ENCODE measurements at places on chromosomes 6 and 20. TPM values are rescaled to one million over a fixed set of nuclear protein-coding genes. Genes with fewer than 3 reads are reported as not detected.

DNA sequence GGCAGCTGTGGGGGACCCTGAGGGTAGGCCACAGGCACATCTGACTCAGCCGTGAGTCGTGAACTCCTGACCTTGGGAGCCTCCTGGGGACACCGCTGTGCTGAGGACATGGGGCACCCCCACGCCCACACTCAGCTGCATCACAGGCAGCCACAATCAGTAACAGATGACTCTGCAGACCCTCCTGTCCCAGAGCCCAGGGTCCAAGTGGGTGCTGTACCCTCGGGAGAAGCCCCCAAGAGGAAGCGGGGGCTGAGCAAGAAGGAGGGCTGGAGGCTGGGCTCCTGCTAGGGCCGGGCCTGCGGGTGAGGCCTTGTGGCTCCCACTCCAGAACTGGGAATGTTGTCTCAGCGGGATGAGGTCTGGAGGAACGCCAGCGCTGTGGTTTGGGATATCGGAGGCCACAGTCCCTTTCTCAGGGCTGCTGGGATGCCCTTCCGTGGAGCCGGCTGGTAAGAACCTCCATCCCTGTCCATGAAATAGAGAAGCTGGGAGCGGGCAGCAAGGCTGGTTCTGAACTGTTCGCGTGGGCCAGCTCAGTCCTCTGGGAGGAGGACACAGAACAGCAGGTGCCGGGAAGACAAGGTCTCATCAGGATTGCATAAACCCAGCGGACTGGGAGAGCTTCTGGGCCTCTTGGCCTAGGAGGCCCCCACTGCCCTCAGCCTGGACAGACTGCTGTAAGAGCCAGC, 3.1 kb upstream of the LAMA5 start:
- H3K4me1 ChIP-seq, result peaks cover 91% of the 10 kb centered on the region
- H3K27me3 ChIP-seq, result no peaks in the 10 kb centered on the region
- no peak overlapping the region for H3K4me3 ChIP-seq
- H3K36me3 ChIP-seq, result 0 out of 3 replicates have a peak, but pooled peaks cover under 1% of the 10 kb centered on the region
- peak; percentile 47 for DNase-seq
- H3K27ac ChIP-seq, result no peak overlapping the region

DNA sequence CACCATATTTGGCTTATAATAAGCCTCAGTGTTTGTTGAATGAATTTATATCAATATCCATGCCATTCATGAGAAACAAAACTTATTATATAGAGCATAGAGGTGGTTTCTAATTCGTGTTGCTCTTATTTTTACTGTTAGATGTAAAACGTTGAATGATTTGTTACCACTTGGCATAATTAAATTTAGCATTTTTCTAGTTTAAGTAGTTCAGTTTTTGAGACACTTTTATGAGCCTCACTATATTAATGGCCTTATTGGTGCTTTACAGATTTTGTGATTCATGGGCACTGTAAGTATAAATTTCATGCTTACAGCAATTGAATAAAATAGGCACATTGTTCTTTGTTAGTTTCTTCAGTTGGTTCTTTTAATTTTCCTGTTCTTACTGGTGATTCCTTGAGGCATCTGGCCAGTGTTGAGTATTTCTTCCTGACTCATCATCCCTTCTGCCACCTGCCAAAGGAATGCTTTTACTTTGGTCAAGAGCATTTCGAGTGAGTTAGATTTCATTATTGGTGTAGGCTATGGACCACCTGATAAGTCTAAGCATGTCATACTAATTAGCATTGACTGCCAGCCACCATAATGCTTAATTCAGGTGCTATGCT, 34.8 kb downstream of the CDKAL1 start:
- no peak overlapping the region for H3K27ac ChIP-seq
- H3K36me3 ChIP-seq, result peaks cover 4% of the 10 kb centered on the region
- H3K27me3 ChIP-seq, result no peaks in the 10 kb centered on the region
- H3K4me3 ChIP-seq, result no peak overlapping the region

- no peaks in the 10 kb centered on the region for H3K27me3 ChIP-seq
- no peak overlapping the region for H3K27ac ChIP-seq
- H3K4me1 ChIP-seq, result no peaks in the 10 kb centered on the region
Observed at GRCh38 chr6:12083763-12084162, 71.7 kb downstream of the HIVEP1 start.

- DNase-seq, result no peak
- no peak overlapping the region for H3K27ac ChIP-seq
- H3K36me3 ChIP-seq, result no peaks in the 10 kb centered on the region
- H3K4me1 ChIP-seq, result no peaks in the 10 kb centered on the region
- H3K4me3 ChIP-seq, result no peak overlapping the region
- H3K27me3 ChIP-seq, result peaks cover 7% of the 10 kb centered on the region
Observed at GRCh38 chr6:129542705-129543104, 167.3 kb downstream of the ARHGAP18 start.

DNA sequence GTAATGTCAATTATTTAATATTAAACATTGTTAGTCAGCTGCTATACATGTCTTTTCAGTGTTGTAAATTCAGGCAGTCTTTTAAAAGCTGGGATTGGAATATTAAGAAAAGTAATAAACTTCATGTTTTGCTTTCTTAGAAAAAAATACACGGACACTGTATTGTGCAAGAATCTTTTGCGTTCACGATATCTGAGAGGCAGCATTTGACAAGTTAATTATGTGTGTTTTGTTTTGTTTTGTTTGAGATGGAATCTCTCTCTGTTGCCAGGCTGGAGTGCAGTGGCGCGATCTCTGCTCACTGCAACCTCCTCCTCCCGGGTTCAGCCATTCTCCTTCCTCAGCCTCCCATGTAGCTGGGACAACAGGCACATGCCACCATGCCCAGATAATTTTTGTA, 1661.3 kb downstream of the HACE1 start:
- H3K27ac ChIP-seq, result no peak overlapping the region
- H3K27me3 ChIP-seq, result no peaks in the 10 kb centered on the region
- H3K4me3 ChIP-seq, result no peak overlapping the region
- H3K4me1 ChIP-seq, result no peaks in the 10 kb centered on the region

DNA sequence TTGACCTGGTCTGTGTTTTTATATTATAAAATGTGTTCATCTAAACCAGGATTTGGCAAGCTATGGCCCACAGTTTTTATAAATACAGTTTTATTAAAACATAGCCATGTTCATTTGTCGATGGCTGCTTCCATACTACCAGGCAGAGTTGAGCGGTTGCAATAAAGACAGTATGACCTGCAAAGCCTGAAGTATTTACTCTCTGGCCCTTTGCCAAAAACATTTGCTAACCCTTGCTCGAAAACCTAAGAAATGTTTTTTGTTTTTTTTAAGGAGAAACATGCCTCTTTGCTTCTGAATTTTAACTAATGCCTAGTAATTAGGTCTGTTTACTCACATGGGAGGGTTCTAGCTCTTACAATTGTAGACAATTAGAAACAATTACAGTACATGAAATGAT, 67.4 kb upstream of the SMIM28 start:
- H3K36me3 ChIP-seq, result no peaks in the 10 kb centered on the region
- no peak overlapping the region for H3K27ac ChIP-seq
- H3K27me3 ChIP-seq, result peaks cover 26% of the 10 kb centered on the region
- no peak overlapping the region for H3K4me3 ChIP-seq

DNA sequence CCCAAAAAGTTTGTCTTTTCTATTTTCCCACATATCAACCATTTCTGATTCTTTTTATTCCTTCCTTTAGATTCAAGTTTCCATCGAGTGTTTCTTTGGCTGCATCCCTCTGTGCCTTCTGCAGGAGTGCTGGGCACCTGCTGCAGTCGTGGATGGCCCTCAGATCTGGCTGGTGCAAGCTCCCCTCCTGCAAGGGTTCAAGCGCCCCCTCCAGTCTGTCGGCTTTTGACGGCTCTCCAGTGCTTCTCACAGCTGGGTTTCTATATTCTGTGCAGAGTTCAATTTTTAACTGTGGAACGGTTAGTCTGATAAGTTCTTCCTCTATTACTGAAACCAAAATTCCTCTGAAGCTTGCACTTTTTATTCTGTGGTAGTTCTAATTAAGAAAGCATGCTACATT, 132.1 kb downstream of the HUS1B start:
- no peaks in the 10 kb centered on the region for H3K27me3 ChIP-seq
- H3K4me3 ChIP-seq, result no peak overlapping the region
- no peaks in the 10 kb centered on the region for H3K4me1 ChIP-seq
- no peak overlapping the region for H3K27ac ChIP-seq
- no peak for DNase-seq

The NR2E1 gene
- not detected for total RNA-seq
